NCI-H2081 (cell line): ENCODE measurements at places on chromosomes 6 and 20.

GRCh38 chr20:52242237-52243230 is 51.0 kb upstream of the ZFP64 start:
- no peak for DNase-seq

DNA sequence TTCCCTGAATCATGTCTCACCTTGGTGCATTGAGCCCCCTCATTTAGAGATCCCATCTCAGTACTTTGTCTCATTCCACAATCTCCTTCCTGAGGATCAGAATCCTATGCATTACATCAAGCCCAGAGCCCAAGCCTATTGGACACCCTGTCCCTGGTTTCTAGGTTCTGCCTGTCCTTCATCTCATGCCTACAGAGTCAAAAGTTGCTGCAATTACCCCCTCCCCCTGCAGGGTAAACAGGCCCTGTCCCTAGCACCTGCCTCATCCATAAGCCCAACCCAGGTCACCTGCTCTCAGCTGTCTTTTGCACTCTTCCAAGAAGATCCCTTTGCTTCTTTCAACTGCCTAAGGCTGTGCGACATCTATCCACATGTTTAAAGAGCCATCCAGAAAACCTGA is 93.9 kb downstream of the SPTLC3 start:
- no peak for DNase-seq

GRCh38 chr20:5606350-5606749 is 143.9 kb upstream of the SHLD1 start:
- no peak for DNase-seq

DNA sequence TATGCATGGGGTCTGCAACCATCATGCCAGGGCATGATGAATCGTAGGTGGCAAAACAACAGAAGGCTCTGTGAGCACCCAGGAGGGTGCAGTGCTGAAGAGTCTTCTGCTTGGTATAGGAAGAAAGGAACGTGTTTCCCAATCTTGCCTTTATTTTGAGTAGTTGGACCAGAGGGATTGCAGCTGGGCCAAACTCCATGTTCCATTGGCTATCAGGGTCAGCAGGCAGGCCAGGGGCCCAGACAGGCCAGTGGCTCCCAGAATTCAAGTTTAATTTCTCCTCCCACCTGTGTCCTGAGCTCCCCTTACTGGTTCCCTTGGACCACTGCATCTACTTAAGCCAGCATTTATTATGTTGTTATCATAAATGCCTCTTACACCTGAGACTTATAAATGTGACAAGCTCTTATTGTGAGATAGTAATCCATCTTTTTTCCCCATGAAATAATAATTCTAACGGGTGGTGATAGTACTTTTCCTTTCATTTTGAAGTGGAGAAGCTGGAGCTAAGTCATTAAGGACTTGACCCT is 918 bp upstream of the TRIM38 start:
- no peak for DNase-seq
